ENCODE measurements at places on chromosomes 11 and 22.

DNA sequence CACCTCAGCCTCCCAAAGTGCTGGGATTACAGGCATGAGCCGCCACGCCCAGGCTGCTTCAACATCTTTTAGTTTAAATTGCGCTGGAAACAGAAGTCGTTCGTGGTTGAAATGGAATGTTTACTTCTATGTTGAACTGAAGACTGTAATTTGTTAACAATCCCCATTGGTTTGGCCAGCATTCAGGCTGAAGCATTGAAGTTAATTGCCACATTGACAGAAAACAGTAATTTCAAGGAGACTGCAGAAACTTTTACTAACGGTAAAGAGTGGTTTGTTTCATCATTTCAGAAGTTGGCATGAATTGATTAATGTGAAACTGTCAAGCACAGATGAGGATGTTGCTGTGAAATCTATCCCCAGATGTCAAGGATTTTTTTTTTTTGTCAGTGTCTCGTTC lies 14.2 kb downstream of the AP5B1 start:
- no peak for DNase-seq

DNA sequence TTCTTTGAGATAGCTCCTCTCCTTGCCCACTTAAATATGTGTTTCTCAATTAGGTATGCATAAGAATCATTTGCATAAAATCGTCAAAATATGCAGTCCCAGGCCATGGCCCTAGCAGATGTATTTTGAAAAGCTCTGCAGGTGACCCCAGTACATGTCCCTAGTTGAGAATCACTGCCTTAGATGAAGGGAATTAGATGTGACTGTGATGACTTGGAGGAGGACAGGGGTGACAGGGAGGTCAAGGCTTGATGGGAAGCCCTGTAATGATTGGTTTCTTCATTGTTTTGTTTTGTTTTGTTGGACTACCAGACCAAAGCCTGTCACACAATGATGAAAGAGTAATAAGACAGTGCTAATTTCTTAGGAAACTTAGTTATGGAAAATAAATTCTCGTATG lies 74.4 kb downstream of the TNRC6B start:
- DNase-seq: no peak

GRCh38 chr11:134244593-134244992 lies 8.6 kb downstream of the THYN1 start:
- no peak for DNase-seq

- DNase-seq: no peak
Observed at GRCh38 chr11:36512016-36512415, 1.9 kb upstream of the TRAF6 start.

DNA sequence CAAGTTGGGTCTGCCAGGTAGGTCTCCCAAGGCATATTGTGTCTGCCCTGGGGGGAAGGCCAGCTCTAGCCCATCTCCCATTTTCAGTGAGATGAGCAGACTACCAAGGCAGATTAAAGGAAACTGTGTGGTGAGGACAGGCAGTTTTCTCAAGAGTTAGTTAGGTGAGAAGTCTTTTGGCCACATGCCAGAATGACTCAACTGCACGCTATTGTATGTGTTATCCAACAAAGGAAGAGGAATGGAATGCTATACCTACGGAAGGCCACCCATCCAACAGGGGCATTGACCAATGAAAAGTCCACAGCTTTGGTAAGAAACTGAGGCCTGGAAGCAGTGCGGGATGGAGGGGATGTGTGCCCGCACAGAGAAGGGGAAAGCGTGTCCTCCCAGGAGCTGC lies 941.7 kb downstream of the NTM start:
- DNase-seq: no peak

DNA sequence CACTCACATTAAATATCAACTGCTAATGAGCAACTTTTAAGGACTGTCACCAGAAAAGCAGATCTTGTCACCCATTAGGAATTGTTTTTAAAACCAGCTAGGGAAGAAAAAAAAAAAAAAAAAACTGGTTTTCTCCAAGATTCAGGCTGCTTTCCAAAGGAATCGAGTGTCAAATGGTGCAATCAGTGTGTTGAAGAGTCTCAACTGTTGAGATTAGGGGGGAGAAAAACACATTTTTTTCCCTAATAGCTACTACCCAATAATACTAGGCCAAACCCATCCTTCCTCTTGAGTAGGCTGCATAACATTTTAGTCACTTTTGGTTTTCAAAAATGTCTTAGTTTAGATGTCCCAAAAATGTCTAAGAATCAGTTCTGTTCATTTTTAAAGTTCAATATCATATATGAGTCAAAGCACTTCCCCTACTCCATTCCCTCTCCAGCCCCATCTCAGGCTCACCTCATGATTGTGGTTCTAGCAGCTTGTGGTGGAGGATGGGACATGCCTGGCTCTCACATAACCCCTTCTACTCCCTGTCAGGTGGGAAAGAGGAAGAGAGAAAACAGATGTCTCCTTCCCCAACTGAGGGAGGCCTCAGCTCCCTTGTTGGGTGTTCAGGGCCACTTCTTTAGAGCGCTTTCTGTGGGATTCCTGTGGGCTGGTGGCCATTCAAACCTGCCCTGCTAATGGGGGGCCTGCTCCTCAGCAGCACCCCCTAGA lies 193.6 kb downstream of the CWF19L2 start:
- no peak for DNase-seq

DNA sequence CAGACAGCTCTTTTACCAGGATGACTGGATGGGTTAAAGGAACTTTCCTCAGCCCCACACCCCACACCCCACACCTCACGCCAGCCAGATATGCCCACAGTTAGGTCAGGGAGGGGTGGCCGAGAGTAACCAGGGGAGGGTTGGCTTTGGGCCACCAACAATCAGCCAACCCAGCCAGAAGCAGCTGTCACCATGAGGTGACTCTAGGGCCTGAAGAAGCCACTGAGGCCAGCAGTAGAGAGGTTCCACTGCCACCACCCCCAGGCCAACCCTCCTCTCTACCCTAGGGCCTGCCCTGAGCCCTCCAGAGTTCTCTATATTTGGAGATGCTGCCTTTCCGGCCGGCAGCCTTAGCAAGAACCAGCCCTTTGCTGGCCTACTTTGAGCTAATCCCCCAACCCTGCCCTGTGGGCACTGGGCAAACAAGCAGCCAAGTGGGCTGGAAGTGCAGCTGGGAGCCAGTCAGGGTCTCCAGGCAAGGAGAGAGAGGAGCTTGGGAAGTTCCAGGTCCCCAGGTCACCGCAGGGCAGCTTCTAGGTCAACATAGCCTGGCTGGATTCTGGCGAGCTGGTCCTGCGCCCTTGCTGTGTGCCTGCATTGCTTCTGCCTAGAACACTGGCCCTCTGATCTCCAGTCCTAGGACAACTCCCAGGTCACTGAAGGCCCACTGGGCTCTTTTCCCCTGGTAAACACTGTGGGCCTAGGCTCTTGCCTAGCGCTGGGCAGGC lies 12.0 kb upstream of the SYT8 start:
- no peak for DNase-seq

DNA sequence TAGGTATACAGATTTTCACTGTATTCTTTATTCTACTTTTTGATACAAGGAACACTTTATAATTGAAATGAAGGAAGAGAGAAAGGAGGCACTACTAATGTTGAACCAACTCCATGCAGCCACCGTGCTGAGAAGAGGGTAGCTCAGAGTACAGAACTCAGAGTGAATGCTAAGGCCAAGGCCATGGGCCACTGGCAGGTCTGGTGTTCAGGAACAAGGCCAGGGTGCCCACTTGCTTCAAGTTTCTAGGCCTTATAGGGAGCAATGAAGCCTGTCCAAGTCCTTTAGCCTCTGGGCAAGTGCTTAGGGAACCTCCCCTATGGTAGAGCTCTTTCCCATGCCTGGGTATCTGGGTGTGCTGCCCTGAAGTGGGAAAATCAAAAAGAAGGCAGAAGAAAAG lies 235.0 kb downstream of the TENM4 start:
- DNase-seq: no peak

GRCh38 chr11:78957476-78958245 lies 383.0 kb upstream of the NARS2 start:
- DNase-seq: no peak

DNA sequence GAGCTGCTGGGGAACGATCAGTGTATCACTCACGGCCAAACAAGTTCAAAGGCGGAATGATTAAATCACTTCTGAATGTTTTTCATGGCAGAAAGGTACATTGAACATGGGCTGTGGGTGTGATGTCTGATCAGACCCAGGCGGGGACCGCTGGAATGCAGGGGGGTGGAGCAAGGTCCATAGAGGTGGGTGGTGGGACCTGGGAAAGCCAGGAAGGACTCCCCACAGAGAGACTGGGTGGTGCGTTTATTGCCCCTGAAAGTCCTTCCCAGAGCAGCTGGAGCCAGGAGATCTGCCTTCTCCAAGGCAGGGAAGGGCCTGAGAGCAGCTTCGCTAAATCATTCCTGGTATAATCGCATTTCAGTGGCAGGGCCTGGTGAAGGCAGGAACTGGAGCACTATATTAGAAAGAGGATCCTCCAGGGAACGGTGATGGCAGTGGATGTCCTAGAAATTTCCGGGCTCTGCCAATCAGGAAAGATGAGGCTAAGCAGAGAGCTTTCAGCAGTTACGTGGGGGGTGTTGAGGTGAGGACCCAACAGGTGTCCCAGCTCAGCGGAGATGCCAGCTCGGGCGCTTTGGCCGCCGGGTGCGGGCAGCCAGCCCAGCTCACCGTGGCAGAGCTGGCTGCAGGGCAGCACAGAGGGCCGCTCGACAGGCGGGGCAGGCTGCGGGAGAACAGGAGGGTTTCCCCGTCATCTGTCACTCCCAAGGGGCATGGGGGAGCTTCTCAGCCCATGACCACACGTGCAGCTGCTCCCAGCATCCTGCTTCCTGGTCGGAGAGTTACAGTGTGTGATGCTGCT lies 271.7 kb downstream of the CTTN start:
- no peak for DNase-seq

GRCh38 chr11:128488471-128488870 lies 98.9 kb downstream of the ETS1 start:
- peak; percentile 32 for DNase-seq

DNA sequence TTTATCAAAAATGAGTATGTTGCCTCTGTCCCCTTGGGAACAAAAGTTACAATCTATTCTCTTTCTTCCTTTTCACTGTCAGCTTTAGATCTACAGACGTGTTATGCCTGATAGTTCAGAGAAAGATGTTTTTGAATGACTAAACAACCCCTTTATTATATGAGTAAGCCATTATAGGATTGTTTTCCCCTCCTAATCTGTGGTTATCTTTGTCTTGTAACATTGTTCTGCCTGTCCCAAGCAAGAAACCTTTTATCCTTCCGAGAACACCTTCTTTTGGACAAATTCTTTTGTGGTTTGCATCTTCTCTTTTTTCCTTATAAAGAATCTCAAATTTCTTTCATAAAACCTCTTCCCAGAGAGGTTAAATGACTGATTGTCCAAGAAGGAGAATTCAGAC lies 208.4 kb downstream of the DDX10 start:
- no peak for DNase-seq

All from stimulated activated CD4-positive, alpha-beta T cell treated with anti-CD3 and anti-CD28 coated beads, Interleukin-4, amount 100 ng/mL, for 4 hours (primary cell).